ENCODE measurements at places on chromosomes 11 and 22.

GRCh38 chr11:11243209-11243589 is 109.9 kb downstream of the CSNK2A3 start:
- no peak for DNase-seq

DNA sequence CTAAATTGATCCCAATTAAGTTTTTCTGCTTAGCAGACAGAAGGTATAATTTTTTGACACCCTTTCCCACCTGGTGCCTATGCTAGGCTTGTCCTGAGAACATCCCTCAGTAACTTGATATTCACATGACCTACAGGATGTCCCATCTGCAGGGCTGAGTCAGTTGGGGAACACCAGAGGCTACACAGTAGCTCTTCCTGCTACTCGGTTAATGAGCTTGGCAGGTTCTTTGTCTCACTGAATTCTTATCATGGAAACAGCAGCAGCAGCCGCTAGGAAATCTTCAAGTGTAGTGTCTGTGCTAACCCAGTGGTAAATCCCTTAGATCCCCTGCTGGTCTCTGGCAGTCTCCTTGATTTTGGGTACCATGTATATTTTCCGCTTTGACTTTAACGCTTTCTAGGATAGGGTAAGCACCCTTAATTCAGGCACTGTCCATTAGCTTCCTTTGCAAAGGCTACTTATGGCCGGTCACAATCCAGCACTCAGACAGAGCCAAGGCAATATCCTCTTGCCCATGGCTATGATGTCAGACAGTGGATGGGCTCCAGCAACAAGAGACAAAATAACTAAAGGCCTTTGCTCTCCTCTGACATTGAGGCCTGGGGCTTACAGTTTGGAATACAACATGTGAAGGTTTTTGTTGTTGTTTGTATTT is 8.5 kb downstream of the MRPL16 start:
- DNase-seq: no peak

DNA sequence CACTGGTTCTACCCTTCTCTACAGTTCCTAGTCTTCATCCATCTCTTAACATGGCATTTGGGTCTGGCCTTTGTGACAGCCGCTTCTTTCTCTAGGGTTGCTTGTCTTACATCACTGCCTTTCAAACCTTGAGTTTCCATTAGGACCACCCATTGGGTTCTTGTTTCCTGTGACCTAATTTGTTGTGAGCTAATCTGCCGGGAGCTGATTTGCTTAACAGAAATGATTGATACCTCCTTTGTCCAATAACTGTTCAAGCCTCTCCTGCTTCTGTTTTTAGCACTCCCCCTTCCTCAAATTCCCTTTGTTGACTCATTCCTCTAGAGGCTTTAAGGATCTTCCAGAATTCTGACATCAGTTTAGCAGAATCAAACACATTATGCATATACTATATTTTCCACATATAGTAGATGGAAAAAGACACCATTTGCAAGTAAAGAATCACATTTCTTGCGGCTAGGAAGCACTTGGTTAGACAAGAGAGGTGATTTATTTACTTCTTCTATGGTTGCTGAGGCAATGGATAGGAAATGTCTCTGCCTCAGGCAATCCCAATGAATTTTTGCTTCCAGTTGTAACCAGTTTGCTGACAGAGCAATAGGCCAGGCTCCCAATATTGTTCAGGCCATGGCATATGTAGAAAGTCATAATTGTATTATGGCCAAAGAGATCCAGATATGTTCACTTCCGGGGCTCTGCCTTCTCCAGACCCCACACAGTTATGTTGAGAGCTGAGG is 130.7 kb downstream of the SNX19 start:
- no peak for DNase-seq

DNA sequence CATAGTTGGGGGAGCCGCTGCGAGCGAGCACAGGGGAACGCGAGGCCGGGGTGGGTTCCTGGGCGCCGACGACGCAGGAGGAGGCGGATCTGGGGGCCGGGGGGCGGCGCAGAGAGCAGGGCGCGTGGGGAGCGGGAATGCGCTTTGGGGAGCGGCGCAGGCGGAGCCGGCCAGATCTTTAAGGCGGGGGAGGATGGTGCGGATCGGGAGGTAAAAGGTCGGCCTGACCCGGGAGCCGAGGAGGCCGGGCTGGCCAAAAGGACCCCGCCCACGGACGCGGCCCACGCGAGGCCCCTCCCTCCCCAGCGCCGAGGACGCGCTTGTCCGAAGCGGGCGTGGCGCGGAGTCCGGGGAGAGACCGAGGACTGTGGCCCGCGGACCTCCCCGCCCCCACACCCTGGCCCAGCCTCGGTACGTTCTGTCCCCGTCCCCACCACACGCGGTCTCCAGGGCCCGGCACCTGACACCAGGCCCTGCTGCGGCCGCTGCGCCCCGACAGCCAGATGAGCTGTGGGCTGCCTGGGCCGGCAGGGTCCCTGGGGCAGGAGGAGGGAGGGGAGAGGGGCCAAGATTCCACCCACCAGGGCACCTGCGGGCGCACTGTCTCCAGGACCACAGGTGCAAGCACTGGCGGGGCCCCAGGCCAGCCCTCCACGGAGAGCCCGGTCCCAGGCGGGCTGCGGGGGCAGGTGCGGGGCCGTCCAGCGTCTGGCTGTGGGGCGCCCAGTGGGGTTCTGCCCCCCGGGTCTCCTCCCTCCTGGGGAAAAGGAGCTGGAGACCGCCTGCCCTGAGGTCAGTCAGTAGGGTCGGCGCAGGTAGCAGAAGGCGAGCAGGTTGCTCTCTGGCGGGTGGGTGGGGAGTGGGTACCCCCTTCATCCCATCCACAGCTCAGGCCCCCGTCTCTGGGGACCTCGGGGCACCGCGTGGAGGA is 10.9 kb downstream of the PIM3 start:
- DNase-seq: no peak

DNA sequence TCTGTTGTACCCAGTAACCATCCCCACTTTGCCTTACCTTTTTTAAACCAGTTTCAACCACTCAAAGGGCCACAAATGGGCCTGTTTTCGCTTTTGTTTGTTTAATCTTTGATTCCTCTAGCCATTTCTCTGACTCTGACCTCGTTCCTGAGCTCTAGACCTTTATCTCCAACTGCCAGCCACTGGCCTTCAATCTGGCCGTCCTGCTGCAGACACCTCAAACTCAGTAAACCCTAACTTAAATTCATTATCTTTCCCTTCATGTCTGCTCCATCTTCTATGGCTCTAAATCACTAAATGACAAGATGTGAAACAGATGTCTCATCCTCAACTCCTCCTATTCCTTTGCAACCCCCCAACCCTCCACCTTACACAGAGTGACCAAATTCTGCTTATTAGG is 1.3 kb upstream of the GDPD4 start:
- no peak for DNase-seq

DNA sequence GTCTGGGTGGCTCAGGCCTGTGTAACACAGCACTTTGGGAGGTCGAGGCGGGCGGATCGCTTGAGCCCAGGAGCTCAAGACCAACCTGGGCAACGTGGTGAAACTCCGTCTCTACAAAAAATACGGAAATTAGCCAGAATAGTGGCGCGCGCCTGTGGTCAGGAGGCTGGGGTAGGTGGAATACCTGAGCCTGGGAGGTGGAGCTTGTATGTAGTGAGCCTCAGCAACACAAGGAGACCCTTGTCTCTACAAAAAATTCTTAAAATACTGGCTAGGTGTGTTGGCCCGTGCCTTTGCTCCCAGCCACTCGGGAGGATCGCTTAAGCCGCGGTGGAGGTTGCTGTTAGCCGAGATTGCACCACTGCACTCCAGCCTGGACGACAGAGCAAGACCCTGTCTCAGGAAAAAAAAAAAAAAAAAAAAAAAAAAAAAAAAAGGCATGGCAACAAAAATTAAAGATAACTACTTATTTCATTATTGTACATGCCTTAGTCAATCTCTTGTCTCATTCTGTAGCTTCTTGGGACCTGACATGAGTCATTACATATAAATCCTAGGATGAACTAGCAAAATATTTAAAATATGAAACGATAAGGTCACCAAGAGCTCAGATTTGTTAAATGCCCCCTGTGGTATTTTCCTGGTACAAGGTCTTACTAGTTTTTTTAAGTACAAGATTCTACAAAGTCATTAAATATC is 1.1 kb downstream of the TAF1D start:
- no peak for DNase-seq

DNA sequence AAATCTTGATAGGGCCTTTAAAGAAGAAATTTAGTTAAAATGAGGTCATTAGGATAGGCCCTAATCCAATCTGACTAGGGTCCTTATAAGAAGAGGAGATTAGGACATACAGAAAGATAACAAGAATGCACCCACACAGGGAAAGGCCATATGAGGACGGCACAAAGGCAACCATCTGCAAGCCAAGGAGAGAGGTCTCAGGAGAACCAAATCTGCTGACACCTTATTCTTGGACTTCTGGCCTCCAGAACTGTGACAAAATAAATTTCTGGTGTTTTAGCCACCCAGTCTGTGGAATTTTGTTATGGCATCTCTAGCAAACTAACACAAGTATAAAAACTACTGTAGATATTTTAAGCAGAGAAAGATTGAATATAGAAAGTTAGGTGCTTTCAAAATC is 28.6 kb downstream of the ADM start:
- no peak for DNase-seq

DNA sequence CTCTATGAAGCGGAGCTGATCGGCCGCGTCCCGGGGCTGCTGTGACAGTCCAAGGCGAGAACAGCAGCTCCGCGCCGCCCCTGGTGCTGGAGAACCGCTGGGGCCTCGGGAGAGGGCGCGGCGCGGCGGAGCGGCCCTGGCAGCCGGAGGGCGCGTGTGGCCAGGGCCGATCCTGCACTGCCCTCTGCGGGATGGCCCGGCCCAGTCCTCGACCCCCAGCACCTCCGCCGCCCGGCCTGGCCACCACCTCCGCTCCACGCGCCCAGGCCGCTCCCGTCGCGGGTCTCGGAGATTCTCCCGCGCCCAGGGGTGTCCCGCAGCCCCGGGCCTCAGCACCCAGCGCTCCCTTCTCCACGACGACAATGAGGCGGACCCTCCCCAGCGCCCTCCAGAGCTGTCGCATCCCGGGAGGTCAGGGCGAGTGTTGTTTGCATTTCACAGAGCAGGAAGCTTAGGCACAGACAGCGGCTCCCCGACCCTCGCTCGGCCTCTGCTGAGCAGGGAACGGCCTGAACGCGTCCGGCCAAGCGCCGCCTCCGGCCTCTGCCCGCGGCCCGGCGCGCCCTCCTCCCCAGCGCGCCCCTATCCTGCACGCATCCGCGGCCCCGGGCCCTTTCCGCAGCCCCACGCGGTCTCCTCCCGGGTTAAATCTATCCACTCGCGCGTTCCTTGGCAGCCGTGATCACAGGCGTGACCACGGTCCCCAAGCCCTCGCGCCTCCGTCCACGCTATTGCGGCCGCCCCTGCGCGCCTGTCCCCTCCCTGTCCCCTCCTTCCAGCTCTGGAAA is 109.7 kb downstream of the WNT7B start:
- no peak for DNase-seq

GRCh38 chr22:43848366-43849171 is 13.7 kb downstream of the SULT4A1 start:
- no peak for DNase-seq

DNA sequence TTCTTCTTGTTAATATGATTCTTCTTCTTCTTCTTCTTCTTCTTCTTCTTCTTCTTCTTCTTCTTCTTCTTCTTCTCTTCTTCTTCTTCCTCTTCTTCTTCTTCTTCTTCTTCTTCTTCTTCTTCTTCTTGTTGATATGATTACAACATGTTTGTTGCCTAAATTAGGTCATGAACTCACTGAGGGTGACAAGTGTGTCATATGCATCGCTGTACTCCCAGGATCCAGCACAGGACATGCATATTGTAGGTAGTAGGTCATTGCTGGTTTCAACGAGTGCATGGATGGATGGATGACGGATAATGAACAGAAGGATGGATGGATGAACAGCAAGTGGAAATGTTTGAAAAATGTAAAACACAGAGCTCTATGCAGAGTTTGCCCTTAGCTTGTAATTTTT is 14.9 kb upstream of the PVALB start:
- no peak for DNase-seq
